ENCODE measurements at places on chromosomes 7 and 10.

DNA sequence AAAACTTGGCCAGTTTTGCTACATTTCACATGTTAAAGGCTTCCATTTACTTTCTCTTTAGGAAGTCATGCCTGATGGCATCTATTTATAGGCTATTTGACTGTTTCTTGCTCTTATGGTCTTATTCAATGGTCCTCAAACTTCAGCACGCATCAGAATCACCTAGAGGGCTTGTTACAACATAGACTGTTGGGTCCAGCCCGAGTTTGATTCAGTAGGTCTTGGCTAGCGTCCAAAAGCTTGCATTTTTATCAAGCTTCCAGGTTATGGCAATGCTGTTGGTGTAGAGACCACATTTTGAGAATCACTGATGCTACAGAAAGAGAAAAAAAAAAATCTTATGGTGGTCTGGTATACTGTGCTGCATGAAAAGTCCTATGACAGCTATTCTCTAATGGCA is 51.9 kb downstream of the MTPN start:
- H3K4me3 ChIP-seq: no peak overlapping the region
- DNase-seq: no peak
- no peak overlapping the region for H3K27ac ChIP-seq
- no peaks in the 10 kb centered on the region for H3K27me3 ChIP-seq
- H3K36me3 ChIP-seq: peaks cover 6% of the 10 kb centered on the region

DNA sequence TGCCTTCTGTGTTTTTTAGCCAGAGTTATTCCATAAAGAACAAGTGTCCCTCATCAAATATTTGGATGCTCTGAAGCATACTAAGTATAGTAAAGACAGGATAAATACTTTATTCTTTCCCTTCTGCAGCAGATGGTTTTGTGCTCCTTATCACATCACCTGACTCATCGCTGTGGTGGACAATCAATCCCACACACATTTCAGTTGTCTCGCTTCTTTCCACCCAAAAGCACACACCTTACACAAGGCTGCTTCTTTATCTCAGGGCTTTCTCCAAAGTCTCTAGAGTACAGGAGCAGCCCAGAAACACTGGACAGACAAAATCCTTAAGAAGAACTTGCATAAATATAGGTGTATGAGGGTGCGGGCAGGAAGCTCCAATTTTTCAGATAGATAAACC is 43.4 kb downstream of the IGF2BP3 start:
- no peaks in the 10 kb centered on the region for H3K36me3 ChIP-seq
- DNase-seq: no peak
- no peaks in the 10 kb centered on the region for H3K4me1 ChIP-seq
- no peaks in the 10 kb centered on the region for H3K27me3 ChIP-seq

GRCh38 chr10:86547296-86547695 is 25.7 kb upstream of the WAPL start:
- H3K4me3 ChIP-seq: no peak overlapping the region
- H3K36me3 ChIP-seq: no peaks in the 10 kb centered on the region
- no peak overlapping the region for H3K27ac ChIP-seq
- DNase-seq: no peak
- no peaks in the 10 kb centered on the region for H3K4me1 ChIP-seq

DNA sequence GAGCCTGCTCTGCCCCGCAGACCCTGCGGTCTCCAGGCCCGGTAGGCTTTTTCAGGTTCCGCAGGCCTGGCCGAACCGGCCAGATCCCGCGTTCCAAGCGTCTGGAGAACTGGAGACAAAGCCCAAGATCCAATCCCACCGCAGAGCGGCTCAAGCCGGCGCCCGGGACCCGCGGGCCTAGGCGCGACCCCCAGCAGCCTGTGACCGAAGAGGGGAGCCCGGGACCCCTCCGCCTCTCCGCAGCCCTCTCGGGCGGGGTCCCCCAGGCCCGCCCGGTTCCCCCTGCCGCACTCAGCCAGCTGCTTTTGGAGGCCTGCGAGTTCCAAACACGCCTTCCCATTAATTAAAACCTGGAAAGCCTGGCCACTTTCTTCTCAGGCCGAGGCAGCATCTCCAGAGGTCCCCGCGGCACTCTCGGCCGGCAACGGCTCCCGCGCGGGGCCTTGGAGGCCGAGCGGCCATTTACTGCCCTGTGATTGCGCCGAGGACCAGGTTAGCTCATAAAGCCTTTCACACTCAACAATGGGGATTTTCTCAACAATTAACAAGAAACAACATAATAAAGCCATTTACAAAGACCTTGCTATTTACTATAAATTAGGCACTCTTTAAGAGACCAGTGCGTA is 16.7 kb downstream of the SKIDA1 start:
- H3K4me1 ChIP-seq: no peaks in the 10 kb centered on the region
- no peaks in the 10 kb centered on the region for H3K36me3 ChIP-seq
- H3K27me3 ChIP-seq: no peaks in the 10 kb centered on the region
- no peak overlapping the region for H3K27ac ChIP-seq

DNA sequence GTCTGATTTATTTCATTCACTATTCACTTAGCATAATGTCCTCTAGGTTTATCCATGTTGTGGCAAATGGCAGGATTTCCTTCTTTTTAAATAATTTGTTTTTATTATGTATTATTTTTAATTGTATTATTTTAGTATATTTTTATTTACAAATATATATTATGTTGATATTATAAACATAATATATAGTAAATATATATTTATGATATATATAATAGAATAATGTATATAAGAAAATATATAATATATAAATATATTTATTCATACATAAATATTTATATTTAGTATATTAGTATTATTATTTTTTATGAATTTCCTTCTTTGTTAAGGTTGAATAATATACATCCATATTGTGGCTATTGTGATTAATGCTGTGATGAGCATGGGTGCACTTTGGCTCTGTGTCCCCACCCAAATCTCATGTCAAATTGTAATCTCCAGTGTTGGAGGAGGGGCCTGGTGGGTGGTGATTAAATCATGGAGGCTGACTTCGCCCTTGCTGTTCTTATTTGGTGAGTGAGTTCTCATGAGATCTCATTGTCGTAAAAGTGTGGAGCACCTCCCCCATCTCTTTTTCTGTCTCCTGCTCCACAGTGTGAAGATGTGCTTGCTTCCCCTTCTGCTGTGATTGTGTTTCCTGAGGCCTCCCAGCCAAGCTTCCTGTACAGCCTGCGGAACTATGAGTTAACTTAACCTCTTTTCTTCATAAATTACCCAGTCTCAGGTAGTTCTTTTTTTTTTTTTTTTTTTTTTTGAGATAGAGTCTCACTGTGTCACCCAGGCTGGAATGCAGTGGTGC is 52.3 kb upstream of the CYP2C18 start:
- no peak for DNase-seq
- no peak overlapping the region for H3K27ac ChIP-seq
- H3K4me3 ChIP-seq: no peak overlapping the region
- H3K4me1 ChIP-seq: no peaks in the 10 kb centered on the region
- no peaks in the 10 kb centered on the region for H3K36me3 ChIP-seq

DNA sequence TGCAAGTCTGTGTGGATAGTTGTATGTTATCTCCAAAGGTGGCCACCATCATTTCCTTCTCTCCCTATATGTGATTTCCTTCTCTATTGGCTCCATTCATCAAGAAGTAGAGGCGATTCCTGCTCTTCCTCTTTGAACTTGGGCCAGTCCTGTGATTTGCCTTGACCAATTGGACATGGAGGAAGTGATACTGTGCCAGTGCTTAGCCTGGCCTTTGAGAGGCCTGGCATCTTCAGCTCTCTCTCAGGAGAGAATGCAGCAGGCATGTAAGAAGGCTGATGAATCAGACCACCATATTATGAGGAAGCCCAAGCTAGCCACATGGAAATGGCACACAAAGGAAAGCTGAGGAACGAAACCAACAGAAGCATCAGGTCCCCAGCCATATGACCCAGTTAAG is 195.0 kb upstream of the SVIL start:
- no peaks in the 10 kb centered on the region for H3K4me1 ChIP-seq
- no peaks in the 10 kb centered on the region for H3K36me3 ChIP-seq
- H3K27ac ChIP-seq: no peak overlapping the region
- H3K27me3 ChIP-seq: no peaks in the 10 kb centered on the region

GRCh38 chr7:97025130-97025499 is 484 bp upstream of the DLX5 start:
- H3K27ac ChIP-seq: no peak overlapping the region
- H3K4me3 ChIP-seq: peak overlapping the region; percentile 56
- no peak for DNase-seq
- no peaks in the 10 kb centered on the region for H3K36me3 ChIP-seq

- H3K27me3 ChIP-seq: no peaks in the 10 kb centered on the region
- H3K27ac ChIP-seq: no peak overlapping the region
- H3K4me3 ChIP-seq: peak overlapping the region; percentile 95
Observed at GRCh38 chr7:65980478-65981250, 1.3 kb downstream of the GUSB start.

DNA sequence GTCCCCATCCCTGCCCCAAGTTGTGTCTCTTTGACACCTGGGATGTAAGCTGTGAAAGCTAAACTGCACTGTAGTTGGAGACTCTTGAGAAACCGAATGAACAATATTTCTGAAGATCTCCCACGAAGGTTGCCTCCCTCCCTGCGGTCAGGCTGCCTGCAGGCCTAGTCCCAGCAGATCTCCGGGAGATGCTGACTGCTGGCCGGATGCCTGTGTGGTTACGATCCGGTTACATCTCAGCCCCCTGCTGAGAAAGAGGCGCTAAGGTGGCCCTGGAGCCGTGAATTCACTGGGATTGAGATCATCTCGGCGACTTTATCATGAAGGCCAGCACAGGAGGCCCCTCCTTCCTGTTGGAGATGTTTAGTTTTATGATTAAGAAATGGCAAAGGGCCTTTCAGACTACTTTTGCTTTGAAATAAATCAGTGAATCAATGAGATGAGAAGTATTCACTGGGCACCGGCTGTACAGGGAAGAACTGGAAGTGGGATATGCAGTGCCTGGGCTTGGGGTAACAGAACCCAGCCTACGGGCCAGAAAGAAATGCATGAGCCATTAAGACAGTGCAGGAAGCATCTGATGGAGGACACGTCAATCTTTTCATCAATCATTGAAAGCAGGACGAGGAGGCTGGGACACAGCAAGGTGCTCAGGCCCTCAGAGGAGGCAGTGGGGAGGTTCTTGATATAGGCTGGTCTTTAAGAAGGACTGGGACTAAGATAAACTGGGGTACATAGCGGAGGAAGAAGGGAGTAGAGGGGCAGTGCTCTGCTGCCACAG is 177.6 kb downstream of the PRKAG2 start:
- H3K4me3 ChIP-seq: no peak overlapping the region
- peaks cover 5% of the 10 kb centered on the region for H3K4me1 ChIP-seq
- DNase-seq: no peak
- H3K27ac ChIP-seq: no peak overlapping the region

GRCh38 chr7:4958477-4959301 is at the start of gene MMD2:
MMD2 (minus strand) TSS chr7:4959187; CDS start chr7:4959017, 170 bp downstream.
- peaks cover 7% of the 10 kb centered on the region for H3K4me1 ChIP-seq
- H3K27me3 ChIP-seq: peaks cover 11% of the 10 kb centered on the region
- peak within 1 kb of the TSS; percentile 66 for H3K4me3 ChIP-seq
- no peak for DNase-seq

DNA sequence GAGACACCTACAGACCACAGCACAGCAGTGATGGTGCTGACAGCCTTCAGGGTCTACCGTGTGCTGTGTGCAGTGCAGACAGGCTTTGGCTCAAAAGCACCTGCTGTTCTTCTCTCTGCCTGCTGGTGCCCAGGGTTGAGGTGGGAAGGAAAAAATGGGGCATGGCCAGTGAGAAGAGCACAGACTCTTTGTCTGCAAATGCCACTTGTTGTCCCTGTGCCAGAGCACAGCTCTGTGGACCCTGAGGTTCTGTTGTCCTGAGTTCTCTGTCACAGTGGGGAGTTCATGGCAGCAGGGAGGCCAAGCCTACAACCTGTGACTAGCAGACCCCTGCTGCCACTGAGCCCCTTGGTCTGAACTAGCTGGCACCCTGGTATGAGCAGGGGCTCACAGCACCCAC is 376.7 kb downstream of the GLRX3 start:
- H3K4me3 ChIP-seq: no peak overlapping the region
- no peak overlapping the region for H3K27ac ChIP-seq
- no peaks in the 10 kb centered on the region for H3K36me3 ChIP-seq
- DNase-seq: no peak
- no peaks in the 10 kb centered on the region for H3K27me3 ChIP-seq

DNA sequence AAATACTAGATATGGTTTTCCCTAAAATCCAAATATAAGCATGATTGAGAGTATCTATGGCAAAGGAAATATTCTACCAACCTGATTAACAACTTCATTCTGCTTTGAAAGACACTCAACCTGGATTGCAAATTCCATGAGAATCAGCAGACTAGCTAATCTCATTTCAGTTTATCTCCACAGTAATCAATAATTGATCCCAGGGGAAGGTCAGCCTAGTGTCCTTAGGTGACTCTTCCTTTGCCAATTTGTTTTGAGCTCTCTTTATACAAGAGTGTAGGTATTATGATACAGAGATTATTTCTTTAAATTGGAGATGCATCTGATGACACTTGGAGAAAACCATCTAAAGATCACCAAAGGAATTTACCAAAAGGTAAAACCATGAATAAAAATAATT is 100.3 kb downstream of the GRM8 start:
- H3K36me3 ChIP-seq: no peaks in the 10 kb centered on the region
- DNase-seq: no peak
- H3K4me3 ChIP-seq: no peak overlapping the region
- H3K27ac ChIP-seq: no peak overlapping the region

DNA sequence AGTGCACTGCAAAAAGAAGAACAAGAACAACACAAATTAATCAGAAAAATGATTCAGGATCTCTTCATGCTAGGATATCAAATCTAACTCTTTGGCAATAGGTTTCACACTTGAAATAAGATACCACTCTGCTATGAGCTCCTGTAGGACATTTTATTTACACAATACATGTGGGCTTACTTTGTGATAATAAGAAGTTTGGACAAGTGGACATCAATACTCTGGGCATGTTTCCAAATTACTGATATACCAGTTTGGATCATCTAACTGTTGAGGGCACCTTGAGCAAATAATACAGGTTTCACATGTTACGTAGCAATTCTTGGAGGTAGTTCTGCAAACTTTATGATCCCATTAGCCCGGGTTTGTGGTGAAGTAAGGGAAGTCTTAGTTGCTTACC is 59.8 kb downstream of the CPVL start:
- DNase-seq: no peak
- H3K4me1 ChIP-seq: peaks cover 7% of the 10 kb centered on the region
- no peaks in the 10 kb centered on the region for H3K27me3 ChIP-seq
- no peaks in the 10 kb centered on the region for H3K36me3 ChIP-seq
- no peak overlapping the region for H3K4me3 ChIP-seq
- no peak overlapping the region for H3K27ac ChIP-seq

DNA sequence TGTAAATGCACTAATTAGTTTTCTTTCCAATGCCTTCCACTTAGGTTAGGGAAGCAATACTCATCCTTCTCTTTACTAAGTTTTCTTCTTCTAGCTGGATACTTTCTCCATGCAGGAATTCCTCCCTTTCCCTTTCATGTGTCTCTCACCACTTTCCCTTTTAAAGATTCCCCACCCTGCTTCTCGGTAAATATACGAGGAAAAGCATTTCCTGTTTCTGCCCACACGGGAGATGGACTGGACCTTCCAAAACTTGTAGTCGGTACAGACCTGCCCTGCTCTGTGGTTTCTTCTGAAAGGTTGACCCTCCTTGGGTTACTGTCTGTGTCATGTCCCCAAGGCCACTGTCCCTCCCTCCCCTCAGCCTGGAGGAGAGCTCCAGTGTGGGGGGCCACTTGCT is 58.9 kb upstream of the LYZL2 start:
- no peaks in the 10 kb centered on the region for H3K4me1 ChIP-seq
- no peak overlapping the region for H3K4me3 ChIP-seq
- H3K36me3 ChIP-seq: no peaks in the 10 kb centered on the region
- no peak overlapping the region for H3K27ac ChIP-seq
- no peaks in the 10 kb centered on the region for H3K27me3 ChIP-seq

GRCh38 chr7:2099048-2099957 is 133.4 kb downstream of the MAD1L1 start:
- no peak overlapping the region for H3K27ac ChIP-seq
- DNase-seq: no peak
- no peaks in the 10 kb centered on the region for H3K36me3 ChIP-seq
- H3K27me3 ChIP-seq: no peaks in the 10 kb centered on the region
- H3K4me3 ChIP-seq: no peak overlapping the region

All from thoracic aorta (tissue), 2 donors.